CD4-positive, CD25-positive, alpha-beta regulatory T cell (primary cell): ENCODE measurements at places on chromosomes 6 and 20. TPM values are rescaled to one million over a fixed set of nuclear protein-coding genes. Genes with fewer than 3 reads are reported as not detected.

DNA sequence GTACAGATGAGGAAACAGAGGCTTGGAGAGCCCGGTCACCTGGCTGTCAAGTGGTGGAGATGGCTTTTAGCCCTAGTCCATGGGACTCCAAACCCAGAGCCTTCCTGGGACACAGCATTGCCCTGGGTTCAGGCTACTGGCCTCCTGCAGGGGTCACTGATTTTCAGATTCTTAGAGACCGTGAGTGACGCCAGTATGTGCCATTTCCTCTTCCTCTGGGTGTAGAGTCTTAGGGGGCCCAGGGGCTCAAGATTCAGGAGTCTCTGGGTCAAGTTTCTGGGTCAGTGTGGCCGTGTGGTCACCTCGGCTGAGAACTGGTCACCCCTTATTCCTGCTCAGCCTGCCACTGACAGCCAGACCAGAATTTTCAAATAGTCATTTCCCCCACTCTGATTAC lies 574 bp downstream of the ARHGAP40 start:
- no peak for DNase-seq

GRCh38 chr6:134609716-134610261 lies 291.9 kb upstream of the SGK1 start:
- no peak for DNase-seq

GRCh38 chr20:58289143-58289542 lies 20.4 kb upstream of the RAB22A start:
- DNase-seq: no peak

DNA sequence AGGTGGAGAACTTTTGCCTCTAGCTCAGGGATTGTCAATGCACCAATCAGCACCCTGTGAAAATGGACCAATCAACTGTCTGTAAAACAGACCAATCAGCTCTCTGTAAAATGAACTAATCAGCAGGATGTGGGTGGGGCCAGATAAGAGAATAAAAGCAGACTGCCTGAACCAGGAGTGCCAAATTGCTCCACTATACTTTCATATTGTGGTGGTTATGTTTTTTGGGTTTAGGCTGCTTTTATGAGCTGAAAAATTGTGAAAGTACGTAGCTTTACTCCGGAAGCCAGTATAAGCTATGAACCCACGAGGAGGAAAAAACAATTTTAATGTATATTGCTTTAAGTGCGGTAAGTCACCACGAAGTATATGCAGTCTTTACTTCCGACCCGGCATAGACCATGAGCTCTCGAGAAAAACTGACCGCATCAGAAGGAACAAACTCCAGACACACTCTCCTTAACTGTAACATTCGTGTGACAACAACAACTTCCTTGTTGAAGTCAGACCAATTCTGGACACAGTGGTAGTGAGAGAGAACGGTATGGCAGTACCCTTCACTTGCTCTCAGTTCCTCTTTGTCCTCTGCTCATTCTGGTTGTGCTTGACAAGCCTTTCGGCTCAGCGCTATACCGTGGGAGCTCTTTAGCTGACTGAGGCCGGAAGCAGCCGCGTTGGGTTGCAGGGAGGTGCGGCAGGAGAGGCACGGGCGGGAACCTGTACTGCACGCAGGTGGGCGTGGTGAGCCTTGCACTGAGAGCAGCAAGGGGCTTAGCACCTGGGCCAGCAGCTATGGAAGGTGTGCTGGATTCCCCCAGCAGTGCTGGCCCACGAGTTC lies 81.9 kb upstream of the E2F3 start:
- peak; percentile 64 for DNase-seq

GRCh38 chr6:5174244-5174643 lies 86.5 kb downstream of the LYRM4 start:
- DNase-seq: peak; percentile 69

- no peak for DNase-seq
Observed at GRCh38 chr6:30152910-30153610, 8.0 kb downstream of the TRIM10 start.

DNA sequence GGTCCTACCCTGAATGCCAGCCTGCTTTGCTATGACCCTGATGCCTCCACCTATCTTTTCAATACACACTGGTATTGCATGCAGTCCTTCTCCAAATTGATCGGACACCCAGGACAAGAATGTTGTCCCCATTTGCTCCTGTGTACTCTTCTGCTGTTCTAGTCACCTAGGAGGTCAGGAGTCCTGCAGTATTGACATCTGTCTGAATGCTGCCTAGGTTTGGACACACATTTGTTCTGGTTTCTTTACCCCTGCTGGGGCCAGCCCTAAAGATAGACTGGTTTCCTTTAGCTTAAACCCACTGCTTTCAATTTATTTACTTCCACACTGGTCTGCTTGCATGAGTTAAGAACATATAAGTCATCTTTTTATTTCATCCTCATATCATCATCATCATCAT lies 167.0 kb upstream of the CCN2 start:
- DNase-seq: no peak

DNA sequence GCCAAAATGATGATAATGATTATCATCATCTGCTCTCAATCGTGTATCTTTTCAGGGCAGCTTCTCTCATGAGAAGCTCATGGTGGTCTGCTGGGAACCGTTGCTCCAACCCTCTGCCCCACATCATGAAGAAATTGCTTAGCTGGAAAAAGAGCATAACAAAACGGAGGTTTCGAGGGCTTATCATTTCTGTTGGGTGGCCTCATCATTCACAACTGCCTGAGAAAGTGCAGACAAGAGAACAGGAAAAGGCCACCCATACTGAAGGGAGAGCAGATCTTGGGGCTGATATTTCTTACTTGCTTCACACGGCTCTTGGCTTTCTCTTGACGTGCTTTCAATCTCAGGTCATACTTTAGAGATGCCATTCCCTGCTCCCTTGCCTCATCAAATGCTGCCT lies 471.6 kb downstream of the CD83 start:
- DNase-seq: no peak

Gene SFTA2
- not detected for total RNA-seq

GRCh38 chr6:157283330-157283898 lies 39.9 kb downstream of the TMEM242 start:
- DNase-seq: no peak

DNA sequence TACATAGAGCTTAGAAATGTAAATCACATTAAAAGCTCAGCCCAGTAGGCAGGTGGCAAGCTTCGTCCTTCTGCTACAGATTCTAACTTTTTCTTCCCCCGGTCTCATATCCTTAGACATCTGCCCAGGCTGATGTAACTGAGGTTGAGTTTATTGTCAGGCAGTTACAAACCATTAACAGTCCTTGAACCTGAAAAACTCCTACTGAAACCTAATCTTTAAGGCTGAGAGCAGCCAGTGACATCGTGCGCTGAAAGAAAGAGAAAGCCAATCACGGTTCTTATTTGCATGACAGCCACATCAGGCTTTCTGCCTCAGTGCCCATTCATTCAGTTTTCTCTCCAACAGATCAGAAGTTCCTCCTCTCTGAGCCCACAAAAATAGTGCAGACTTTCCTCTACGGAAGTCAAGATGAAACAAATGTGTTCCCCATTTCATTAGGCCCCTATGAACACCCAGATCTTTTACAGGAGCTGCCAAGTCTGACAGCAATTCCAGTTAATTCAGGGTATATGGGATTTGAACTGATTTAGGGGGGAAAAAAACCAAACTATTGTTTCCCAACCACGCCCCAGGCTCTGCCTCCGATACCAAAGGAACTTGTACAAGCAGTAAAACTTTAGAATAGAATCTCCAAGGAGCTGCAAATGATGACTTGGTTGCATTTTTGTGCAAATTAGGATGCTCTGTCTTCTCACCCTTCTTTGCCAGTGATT lies at the start of gene NHSL1:
TSS of gene NHSL1 (minus strand) at position 192 of the 716 bp plus-strand sequence. CDS start 204 bp downstream, outside the sequence.
- no peak for DNase-seq

- no peak for DNase-seq
Observed at GRCh38 chr6:146857980-146858347, 259.2 kb downstream of the ADGB start.
